ENCODE measurements at places on chromosomes 11 and 22.

GRCh38 chr22:32050678-32051515 lies 7.8 kb downstream of the SLC5A1 start:
- no peak for DNase-seq

DNA sequence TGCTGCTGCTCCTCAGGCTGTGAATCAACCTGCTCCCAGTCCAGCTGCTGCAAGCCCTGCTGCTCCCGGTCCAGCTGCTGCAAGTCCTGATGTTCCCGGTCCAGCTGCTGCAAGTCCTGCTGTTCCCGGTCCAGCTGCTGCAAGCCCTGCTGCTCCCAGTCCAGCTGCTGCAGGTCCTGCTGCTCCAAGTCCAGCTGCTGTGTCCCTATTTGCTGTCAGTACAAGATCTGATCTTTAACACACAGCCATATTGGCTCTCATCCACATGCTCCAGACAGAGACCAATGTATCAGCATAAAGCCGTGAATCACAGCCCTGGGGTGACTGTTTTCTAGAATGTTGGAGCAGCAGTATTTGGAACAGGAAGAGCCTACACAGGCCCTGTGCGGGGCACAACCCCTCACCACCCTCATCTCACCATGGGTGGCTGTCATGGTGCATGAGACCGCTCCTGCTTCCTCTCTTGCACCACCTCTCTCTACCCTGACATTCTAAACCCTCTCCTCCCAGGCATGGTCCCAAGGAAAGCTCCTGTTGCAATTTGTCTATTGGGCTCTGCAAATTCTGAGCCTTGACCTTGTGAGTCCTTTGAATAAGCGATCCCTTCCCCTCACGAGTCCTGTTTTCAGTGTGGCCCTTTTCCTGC lies 3.5 kb downstream of the KRTAP5-10 start:
- no peak for DNase-seq

GRCh38 chr11:82711648-82712047 lies 22.0 kb downstream of the FAM181B start:
- DNase-seq: no peak

- no peak for DNase-seq
These were observed 28.3 kb downstream of the PKNOX2 start for GRCh38 chr11:125192717-125193415.

DNA sequence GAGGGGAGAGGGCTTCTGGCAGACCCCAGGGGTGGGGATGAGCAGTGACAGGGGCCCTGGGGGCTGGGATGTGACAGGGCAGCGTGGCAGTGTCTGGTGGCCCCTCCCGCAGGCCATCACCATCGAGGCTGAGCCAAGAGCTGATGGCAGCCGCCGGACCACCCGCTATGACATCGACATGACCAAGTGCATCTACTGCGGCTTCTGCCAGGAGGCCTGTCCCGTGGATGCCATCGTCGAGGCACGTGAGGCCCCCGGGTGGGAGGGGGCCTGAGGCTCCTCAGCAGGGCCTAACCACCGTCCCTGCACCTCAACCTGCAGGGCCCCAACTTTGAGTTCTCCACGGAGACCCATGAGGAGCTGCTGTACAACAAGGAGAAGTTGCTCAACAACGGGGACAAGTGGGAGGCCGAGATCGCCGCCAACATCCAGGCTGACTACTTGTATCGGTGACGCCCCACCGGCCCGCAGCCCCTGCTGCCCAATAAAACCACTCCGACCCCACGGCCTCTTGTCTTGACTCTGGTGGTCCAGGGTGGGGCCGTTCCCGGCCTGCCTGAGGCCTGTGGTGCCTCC lies 2.6 kb upstream of the TCIRG1 start:
- DNase-seq: no peak

- DNase-seq: no peak
These were observed 15.1 kb downstream of the FIBIN start for GRCh38 chr11:27008811-27009535.

DNA sequence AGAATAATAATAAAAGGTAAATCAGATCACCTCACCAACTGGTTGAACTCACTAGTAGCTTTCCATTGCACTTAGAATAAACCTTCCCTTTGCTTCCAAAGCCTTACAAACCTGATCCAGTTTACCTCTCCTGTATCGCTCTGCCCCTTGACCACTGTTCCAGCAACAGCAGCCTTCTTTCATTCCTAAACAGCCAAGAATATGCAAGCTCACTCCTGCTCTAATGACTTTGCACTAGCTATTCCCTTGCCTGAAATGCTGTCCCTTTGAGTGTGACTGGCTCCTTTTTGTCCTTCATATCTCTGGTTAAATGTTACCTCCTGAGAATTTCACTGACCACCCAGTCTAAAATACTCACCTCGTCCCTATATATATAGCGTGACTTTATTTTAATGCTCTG lies 9.6 kb upstream of the PIK3C2A start:
- no peak for DNase-seq

GRCh38 chr22:30188911-30189310 lies 57.6 kb downstream of the LIF start:
- no peak for DNase-seq

DNA sequence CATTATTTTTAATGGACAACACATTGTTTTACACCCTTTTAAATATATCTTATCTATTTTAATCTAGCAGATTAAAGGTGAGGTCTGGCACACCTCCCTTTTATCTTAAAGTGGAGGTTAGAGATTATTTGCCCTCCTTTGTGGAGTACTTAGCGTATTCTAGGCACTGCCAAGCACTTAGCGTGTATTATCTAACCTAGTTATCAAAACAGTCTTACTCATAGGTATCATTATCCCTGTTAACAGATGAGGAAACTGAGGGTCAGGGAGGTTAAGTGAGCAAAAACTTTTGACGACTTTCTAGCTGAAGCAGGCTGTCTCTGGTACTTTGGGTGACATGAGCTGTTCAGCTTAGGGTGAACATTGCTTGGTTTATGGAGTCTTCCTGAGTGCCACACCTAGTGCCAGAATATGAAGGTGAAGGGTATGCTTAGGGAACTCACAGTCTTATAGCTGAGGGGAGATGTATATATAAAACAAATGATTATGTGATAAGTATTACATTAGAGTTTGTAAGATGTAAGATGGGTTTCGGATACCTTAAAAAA lies 55.0 kb downstream of the ZNRF3 start:
- DNase-seq: no peak

GRCh38 chr11:15754221-15754620 lies 602.1 kb downstream of the SOX6 start:
- no peak for DNase-seq

GRCh38 chr22:18090286-18090685 lies 12.5 kb downstream of the PEX26 start:
- DNase-seq: no peak

- no peak for DNase-seq
These were observed 41.9 kb downstream of the MED15 start for GRCh38 chr22:20549232-20549841.

DNA sequence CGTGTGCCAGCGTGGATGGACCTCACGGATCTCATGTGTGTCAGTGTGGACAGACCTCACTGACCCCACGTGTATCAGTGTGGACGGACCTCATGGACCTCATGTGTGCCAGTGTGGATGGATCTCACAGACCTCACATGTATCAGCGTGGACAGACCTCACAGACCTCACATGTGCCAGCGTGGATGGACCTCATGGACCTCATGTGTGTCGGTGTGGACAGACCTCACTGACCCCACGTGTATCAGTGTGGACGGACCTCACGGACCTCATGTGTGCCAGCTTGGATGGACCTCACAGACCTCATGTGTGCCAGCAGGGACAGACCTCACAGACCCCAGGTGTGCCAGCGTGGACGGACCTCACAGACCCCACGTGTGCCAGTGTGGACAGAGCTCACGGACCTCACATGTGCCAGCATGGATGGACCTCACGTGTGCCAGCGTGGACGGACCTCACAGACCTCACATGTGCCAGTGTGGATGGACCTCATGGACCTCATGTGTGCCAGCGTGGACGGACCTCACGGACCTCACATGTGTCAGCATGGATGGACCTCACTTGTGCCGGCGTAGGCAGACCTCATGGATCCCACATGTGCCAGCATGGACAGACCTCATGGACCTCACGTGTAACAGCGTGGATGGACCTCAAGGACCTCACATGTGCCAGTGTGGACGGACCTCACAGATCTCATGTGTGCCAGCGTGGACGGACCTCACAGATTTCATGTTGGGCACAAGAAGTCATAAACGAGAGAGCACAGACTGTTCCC lies 18.2 kb downstream of the TTLL8 start:
- DNase-seq: no peak

GRCh38 chr11:86072211-86072610 lies 3.3 kb upstream of the PICALM start:
- DNase-seq: no peak

DNA sequence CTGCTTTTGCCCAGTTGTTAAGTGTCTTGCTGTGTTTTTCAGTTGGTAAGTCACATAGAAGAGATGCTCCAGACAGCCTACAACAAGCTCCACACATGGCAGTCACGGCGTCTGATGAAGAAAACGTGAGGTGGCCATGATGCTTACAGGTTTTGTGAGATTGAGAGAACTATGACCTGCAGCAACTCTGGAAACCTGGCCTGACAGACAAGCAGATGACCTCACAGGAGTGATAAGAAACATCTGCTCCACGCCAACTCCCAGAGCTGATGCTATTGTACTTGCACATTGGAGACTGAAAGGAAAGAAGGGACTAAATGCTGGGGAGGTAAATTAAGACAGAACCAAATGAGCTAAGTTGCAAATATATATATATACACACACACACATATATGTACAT lies 28.6 kb upstream of the LDHA start:
- DNase-seq: no peak

- DNase-seq: no peak
These were observed 36.7 kb downstream of the CCDC90B start for GRCh38 chr11:83249445-83249844.

DNA sequence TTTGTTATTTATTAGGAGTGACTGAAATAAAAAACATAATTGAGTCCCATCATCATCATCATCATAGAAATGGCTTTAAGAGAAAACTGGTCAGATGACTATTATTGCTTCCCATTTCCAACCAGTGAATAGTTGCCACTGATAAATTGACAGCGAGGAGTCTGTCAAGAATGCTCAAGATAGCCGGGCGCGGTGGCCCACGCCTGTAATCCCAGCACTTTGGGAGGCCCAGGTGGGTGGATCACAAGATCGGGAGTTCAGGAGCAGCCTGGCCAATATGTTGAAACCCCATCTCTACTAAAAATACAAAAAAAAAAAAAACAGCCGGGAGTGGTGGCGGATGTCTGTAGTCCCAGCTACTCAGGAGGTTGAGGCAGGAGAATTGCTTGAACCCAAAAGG lies 1.9 kb downstream of the WBP2NL start:
- DNase-seq: no peak

GRCh38 chr22:48778308-48779195 lies 1049.1 kb downstream of the BRD1 start:
- no peak for DNase-seq

DNA sequence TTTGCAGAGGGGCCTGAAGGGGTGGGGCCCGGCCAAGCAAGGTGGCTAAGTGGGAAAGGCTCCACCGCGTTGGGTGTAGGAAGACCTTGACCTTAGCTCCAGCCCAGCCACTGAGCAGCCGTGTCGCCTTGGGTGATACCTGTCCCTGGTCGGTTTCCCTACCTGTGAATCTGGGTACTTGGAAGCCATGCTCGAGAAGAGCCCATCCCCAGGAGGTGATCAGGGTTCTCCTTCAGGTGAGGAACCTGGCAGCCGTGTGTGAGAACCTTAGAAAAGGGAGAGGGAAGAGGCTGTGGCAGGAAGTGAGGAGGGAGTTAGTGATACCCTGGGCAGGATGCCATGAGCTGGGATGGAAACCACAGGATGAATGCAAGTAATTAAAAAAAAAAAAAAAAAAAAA lies 21.6 kb downstream of the PPARA start:
- no peak for DNase-seq

GRCh38 chr22:18033204-18033998 lies 9.0 kb upstream of the MICAL3 start:
- DNase-seq: no peak

DNA sequence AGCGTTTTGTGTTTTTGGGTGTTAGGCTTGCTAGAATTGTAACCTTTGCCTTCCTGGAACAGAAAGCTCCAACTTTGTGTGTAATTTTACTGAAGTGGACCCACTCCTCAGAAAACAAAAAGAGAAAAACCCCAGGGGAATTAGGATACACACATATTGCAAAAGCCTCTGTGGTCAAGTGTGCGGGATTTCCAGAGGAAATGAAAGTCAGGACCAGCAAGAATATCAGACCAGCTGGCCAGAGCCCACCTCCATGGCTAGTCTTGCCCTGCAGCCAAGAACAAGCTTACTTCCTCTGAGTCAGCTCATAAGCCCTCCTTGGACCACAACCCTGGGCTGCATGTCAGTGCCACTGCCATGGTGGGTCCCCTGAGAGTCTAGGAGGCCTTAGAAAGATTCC lies 37.0 kb upstream of the FTH1 start:
- DNase-seq: no peak

DNA sequence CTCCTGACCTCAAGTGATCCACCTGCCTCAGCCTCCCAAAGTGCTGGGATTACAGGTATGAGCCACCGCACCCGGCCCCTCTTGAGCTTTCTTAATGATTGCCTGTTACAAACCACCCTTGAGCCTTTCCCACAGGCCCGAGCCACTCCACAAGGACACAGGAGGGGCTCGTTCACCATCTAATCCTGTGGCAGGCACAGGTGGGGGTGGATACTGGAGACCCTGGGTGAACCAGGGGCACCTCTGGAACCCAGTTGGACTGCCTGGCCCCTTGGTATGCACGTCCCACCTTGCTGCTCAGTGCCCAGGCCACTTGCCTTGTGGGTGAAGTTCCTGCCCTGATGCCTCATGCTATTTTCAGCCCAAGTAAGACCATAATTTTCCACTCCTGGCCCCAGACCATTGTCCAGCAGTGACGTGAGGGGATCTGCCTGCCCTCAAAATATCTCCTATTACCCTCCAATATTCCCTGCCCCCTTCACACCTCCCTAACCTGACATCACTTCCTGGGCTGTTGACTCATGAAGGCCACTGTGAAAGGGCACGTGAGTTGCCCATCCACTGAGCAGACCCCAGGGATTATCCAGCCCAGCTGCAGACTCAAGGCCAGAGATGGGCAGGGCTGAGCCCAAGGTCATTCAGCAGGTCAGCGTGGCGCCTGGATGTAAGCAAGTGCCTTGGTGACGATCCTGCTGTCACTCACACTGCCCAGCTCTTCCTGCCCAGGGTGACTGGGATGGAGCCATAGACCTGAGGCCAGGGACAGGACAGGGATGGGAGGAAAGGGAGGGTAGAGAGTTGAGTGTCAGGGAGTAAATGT lies 19.6 kb downstream of the P2RY2 start:
- no peak for DNase-seq

Measured in mesothelial cell of epicardium (in vitro differentiated cells).